ENCODE measurements at places on chromosomes 5 and 9.
A peak's percentile ranks its signal among the peaks of the same experiment; 100 is the strongest.

GRCh38 chr5:14209222-14209822 lies 66.2 kb downstream of the TRIO start:
- no peak for DNase-seq

- DNase-seq: no peak
Measured at GRCh38 chr5:81925009-81925408, 46.8 kb upstream of the ATG10 start.

DNA sequence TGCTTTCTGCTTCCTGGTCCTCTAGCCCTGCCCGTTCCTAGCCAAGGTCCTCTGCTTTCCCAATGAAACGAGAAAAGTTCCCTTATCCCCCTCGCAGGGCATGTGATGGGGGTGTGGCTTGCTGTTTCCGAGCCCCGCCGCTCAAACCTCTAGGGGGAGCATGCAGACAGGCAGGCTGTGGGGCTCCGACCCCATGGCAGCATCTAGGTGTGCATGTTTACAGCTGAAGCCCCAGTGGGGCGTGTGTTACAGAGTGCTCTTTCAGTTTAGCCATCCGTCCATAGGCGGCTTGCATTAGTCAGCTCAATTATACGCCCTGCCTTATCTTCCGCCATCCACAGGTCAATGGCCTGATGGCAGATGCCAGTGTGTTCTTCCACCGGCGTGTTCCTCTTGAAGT lies 48.3 kb upstream of the SPATA31E1 start:
- DNase-seq: no peak

DNA sequence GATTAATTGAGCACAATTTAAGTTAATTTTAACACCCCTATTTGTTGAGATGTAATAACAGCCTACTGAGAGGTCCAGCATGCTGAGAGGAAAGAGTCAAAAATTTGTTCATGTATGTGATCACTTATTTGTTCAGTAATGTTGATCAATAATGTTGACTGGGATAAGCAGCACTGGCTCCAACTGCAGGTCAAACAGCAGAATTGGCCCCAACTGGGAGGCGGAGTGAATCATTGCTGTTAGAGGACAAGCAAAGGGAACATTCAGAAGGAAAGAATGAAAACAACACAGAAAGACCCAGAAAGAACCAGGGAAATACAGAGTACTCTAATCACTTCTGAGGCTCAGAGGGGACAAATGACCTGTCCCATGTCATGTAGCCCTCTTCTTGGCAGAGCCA lies 221.1 kb downstream of the COMMD10 start:
- no peak for DNase-seq

DNA sequence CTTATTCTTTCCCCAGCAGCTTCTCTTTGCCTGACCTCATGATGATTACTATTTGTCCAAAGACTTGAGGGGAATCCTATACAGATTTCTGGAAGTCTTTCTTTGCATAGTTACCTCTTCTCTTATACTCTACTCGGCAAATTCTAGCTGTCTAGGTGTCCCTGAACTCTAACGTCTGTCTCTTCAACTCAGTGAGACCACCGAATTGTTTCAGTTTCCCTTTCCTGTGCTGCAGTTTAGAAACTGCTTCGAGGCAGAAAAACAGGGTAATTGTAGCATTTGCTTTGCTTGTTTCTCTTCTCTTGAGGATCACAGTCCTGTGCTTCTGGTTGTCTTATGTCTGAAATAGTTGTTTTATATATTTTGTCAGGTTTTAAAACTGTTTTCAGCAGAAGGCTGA lies 14.8 kb downstream of the LVRN start:
- no peak for DNase-seq

DNA sequence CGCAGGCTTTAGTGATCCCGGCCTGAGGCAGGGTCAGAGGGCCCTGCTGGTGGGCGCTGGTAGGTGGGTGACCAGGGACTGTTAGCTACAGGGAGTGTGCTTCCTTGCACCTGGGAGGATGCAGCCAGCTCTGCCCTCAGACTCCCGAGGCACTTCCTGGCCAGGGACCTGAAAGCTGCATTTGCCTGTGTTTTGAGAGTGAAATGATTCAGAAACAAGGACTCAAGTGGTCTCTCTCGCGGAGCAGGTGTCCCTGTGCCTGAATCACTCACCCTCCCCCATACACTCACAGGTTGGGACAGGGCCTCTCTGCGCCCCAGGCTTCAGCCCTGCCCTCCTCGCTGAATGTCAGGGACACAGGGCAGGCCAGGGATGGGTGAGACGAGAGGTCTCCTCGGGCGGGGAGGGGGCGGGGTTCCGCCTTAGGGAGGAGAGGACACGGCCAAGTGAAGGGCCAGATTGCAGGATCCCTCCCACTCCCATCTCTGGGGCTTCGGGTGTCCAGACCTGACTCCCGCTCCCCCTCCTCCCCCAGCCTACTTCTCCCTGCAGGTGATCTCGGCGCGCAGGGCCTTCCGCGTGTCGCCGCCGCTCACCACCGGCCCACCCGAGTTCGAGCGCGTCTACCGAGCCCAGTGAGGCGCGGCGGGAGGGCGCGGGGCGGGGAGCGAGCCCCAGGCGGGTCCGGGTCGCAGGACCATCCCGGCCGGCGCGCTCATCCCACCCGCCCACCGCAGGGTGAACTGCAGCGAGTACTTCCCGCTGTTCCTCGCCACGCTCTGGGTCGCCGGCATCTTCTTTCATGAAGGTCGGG lies 1.5 kb downstream of the LTC4S start:
- peak; percentile 53 for DNase-seq

- no peak for DNase-seq
Measured at GRCh38 chr5:167642779-167643517, 648.5 kb upstream of the WWC1 start.

GRCh38 chr5:180172447-180173197 lies 36.4 kb downstream of the RASGEF1C start:
- peak; percentile 13 for DNase-seq

DNA sequence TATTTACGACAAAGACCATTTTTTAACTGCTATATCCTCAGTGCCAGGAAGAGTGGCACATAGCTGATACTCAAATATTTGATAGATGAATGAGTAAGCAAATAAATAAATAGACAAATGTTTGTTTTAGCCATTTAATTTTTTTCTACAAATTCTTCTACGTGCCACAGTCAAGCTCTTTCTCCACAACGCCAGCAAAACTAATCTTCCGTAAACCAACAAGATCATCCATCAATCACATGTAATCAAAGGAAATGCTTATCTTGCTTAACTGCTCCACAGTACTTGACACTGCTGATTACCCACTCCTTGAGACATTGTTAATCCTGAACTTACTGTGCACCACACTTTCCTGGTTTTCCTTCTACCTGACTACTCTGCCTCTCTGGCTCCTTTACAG lies 136.7 kb downstream of the EDIL3 start:
- DNase-seq: no peak

DNA sequence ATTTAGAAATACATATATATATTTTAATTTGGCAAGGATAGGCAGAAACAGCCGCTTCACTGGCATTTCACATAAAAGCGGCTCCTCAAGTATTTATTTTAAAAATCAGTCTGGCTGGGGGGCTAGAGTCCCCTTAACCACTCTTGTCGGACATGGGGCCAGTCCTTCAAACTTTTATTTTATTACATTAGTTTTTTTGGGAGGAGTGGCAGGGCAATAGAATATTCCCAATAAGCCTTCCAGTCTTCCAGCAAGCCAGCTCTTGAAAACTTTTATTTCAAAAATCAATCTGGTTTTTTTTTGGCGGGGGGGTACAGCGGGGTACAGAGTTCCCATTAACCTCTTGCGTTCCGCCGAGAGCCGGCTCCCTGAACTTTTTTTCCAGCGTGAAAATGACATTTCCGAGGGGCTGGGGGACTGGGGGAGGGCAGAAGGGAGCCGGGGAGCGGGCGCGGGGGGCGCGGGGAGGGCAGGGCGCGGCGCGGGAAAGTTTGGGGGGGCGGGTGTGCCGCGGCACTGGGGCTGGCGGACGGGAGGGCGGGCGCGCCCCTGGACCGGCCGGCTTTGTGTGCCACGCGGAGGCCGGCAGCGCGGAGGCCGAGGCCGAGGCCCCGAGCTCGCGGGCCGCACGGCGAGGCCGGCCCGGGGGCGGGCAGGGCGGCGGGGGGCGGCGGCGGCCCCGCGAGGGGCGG lies 504 bp upstream of the ZNF618 start:
- DNase-seq: no peak

- DNase-seq: no peak
Measured at GRCh38 chr9:6758248-6758497, 400 bp downstream of the KDM4C start.

Data from NCI-H1105 (cell line).